Stimulated activated CD4-positive, alpha-beta T cell treated with anti-CD3 and anti-CD28 coated beads, TNF-alpha, amount 100 ng/mL, for 24 hours (primary cell): ENCODE measurements at places on chromosomes 7 and 10.

GRCh38 chr7:92988941-92989545 lies 128.7 kb downstream of the SAMD9 start:
- DNase-seq = no peak

- DNase-seq = no peak
Measured at GRCh38 chr10:16742165-16742960, 74.9 kb downstream of the RSU1 start.

- DNase-seq = no peak
Measured at GRCh38 chr7:102254521-102254920, 32.1 kb upstream of the SH2B2 start.

DNA sequence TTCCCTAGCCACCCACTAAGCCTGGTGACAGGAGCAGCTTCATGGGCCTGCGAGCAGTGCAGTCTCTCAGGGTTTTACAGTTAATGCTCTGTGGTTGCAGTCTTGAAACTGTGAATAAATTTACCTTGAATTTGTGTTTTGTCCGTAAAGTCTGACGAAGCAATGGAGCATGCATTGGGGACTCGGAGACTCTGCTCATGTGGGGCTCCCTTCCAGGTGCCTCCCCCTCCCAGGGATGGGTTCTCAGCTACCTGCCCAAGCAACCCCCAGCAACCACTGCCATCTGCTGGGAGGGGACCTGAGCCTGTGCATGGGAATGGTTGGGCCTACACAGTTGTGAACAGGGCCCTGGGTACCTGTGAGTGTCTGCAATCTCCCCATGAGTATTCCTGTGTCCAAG lies 36.3 kb upstream of the IKZF1 start:
- no peak for DNase-seq

- DNase-seq = no peak
Measured at GRCh38 chr7:129779602-129780256, 168.2 kb downstream of the NRF1 start.

DNA sequence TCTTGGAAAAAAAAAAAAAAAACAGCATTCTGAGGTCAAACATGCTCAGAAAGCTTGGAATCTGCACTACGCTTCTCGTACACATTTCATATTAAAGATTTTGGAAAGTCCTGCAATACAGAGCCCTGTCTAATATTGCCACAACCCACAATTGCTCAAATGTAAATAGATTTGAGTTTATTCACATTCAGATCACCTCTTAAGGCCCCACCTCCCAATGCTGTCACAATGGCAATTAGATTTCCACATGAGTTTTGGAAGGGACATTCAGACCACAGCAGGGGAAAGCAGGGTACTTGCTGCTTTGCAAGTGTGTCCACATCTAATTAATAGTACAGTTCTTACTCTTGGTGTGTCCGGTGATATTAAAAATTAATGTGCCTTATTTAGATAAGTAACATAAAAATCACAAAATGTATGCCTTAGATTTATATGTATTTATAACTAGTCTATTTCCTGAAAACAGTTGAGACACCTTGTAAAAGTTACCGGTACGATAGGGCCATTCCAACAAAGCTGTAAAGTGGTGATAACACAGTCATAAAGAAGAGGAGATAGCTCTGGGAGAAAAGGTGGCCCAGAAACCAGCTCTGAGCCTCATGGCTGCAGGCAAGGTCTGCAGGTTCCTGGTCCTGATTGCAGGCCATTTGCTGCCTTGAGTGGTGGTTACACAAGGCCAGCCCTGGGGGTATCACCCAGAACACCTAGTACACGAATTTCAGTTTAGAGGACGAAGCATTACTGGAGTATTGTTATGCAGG lies 27.9 kb downstream of the EGFR start:
- no peak for DNase-seq

- no peak for DNase-seq
Measured at GRCh38 chr10:92756201-92757065, 66.7 kb downstream of the HHEX start.

- no peak for DNase-seq
Measured at GRCh38 chr10:60281331-60281730, 108.3 kb downstream of the ANK3 start.

GRCh38 chr7:81611040-81611439 lies 158.8 kb downstream of the HGF start:
- DNase-seq = no peak

- no peak for DNase-seq
Measured at GRCh38 chr10:133393401-133394063, 425 bp upstream of the MTG1 start.

DNA sequence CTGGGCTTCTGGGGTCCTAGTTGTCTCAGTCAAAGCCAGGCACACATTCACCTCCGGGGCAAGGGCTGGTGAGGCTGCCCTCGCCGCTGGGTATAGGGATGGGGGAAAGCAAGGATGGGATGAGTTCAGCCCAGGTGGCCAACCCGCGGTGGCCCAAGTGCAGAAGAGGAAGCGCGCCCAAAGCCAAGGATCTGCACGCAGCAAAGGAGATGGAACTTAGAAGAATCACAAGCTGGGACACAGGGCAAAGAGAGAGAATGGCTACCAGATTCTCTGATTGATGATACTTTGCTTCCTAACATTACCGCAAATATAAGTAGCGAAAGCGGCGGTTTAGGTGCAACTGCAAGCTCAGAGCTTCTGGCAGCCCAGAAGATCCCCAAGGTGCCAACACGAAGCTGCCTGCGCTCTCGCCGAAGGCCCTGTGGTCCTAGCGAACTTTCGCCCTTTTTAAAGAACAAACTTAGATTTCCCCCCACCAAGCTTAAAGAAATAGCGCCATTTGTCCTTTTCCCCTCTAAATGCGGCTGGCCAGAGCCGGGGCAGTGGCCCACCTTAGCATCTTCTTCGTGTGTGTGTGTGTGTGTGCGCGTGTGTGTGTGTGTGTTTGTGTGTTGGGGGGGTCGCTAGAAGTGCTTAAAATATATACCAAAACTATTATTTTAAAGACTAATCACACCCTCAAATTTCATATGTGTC lies 927 bp upstream of the MKX start:
- no peak for DNase-seq

DNA sequence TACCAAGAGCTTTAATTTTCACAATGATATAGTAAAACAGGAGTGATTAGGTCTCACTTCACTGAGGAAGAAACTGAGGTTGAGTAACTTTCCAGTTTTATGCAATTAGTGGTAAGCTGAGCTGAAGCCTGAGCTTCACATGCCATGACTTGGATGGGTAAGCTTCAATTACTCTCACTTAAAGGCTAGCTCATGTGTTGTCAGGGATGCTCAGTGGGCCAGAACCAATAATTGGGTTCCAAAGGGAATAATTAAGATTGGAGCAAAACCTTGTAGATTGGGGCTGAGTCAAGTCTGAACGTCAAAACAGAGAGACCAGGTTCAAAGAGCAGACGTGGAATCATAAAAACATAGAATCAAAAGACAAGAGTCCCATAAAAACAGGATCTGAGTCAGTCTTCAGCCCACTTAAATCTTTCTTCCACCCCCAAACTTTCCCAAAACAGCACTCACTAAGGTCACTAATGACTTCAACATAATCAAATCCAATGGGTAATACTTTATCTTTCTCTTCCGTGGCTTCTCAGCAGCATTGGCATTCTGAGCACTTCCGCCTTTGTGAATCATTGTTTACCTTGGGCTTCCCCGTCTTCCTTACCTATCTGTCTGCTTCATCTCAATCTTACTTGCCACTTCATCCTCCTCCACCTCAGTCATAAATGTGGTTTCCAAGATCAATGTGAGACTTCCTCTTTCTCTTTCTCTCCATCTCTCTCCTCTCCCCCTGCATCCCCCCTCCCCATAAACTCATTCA lies 23.0 kb upstream of the EGFR start:
- no peak for DNase-seq

DNA sequence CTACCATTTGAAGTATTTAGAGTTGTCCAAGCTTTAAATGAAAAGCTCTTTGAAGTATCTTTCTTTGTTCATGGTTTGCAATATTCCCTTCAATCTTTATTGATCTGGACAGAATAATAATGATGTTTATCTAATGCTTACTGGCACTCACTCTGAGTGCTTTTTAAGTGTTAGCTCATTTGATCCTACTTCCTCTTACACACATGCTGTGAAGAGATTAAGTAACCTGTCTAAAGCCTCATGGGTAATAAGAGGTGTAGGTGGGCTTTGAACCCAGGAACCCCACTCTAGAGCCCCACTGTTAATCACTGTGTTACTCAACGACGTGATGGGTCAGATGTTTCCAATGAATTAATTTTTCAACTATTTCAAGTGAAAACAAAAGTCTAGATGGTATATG lies 31.1 kb upstream of the ADD3 start:
- no peak for DNase-seq

DNA sequence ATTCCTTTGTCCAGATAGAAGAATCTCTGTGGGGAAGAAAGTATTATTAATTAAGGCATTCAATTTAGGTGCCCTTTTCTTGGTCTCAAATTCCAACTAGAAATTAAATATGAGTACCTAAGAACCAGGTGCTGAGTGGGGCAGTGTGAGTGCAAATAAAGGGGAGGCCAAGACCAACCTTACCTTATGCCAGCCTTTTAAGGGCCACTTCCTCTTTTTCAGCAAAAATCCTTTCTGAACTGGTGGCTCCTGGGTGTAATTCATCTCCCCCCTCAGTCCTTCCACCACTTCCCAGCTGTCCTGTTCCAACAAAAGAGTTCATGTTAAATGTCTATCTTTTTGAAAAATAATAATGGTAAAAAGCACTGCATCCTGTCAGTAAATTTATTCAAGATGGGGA lies 108.2 kb downstream of the OSBPL3 start:
- no peak for DNase-seq

- DNase-seq = no peak
Measured at GRCh38 chr10:132485391-132485790, 52.2 kb upstream of the INPP5A start.

- no peak for DNase-seq
Measured at GRCh38 chr10:111455776-111456426, 379.1 kb downstream of the ADRA2A start.

DNA sequence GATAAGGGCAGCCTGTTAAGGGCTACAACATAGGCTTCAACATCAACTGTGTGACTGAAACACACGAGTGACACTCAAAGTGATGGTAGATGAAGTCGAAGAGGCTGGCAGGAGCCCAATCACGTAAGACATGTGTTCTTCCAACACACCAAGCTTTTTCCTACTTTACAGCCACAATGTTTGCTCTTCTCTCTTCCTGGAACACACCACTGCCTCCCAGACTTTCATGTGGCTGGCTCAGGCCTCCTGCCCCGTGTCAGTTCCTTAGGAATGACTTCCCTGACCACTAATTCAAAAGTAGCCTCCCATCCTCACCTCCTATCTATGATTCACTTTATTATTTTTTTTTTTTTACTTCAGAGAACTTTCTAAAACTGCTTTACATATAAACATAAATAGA lies 209.2 kb downstream of the GPAM start:
- DNase-seq = no peak

GRCh38 chr10:99941942-99942820 lies 67.6 kb downstream of the DNMBP start:
- DNase-seq = no peak

DNA sequence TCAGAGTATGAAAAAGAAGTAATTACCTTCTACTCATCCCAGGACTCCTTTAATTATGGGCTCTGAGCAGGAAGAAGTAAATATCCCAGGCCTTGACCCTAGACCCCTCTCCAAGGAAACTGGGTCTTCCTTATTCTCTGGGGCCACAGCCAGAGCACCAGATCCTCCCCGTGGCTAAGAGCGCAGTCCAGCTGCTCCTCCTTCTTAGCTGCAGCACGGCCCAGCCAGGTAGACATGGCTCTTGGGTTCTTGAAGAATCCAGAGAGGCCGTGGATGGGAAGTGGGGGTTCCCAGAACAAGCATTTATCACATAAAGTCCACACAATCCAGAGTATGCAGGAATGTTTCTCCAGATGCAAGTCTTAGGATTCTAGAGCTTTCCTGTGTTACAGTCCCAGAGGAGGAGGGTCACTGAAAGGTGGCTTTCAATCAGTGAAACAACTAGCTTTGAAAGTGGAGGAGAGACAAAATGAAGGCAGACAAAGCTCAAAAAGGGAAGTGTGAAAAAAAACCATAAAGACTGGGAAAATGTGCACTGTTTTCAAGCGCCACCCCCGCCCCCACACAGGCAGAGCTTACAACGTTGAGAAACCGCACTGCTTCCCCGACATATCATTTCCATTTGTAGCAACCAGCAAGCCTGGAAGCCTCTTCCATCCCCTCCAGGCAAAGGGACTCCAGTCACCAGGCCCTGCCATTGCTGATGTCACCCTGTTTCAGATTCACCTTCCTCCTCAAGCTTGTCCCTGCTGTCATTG lies 396.5 kb upstream of the MKI67 start:
- DNase-seq = no peak

DNA sequence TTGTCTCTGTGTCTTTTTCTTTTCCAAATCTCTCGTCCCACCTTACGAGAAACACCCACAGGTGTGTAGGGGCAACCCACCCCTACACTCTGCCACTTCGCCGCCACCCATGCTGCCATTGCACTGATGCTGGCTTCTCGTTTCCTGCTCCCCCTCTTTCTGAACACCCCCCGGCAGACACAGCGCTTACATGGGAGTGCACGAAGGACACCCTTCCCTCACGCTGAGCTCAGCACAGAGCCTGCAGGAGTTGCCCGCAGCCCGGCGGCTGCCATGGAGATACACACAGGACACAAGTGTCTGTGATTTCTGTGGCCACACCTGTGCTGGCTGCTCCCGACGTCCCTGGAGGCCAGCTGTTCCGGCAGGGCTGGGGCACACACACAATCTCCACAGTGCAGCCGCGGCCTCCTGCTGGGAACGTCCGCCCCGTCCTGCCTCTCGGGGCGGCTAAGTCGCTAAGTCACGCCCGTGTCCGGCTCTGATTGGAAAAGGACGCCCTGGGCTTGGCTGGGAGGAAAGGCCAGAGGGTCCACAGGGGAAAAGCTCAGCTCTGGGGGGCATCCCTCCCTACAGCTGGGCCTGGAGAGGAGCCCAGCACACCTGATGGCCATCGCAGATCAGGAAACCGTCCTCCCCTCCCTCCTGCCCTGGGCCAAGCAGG lies 349.8 kb downstream of the PTPRN2 start:
- no peak for DNase-seq

- no peak for DNase-seq
Measured at GRCh38 chr7:19701471-19701870, 7.4 kb downstream of the POLR1F start.

DNA sequence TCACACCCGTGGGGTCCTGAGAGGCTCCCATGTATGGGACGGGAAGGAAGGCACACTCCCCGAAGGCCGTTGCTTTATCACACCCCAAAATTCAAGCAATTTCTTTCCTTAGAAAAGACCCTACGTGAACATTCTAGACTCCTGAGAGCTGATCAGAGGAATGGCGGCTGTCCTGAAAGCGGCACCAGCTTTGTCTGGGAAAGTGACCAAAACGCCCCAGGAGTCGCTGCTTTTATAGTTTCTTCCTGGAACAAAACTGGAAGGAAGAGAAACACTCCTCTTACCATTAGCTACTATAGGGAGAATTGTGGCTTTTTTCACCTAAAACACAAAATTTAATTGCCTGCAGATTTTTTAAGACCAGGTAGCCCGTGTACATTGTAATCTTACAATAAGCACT lies 261.8 kb upstream of the RNF32 start:
- DNase-seq = no peak

GRCh38 chr10:47025540-47026300 lies 114.5 kb downstream of the PTPN20 start:
- DNase-seq = no peak

GRCh38 chr10:62816331-62817120 lies at the start of gene EGR2:
Gene EGR2 (minus strand): TSS chr10:62816366. CDS start chr10:62816029, 337 bp downstream.
- peak; percentile 90 for DNase-seq
